ENCODE measurements at places on chromosomes 16 and 17.

- DNase-seq, result no peak
These were observed 12.4 kb downstream of the METTL9 start for GRCh38 chr16:21611556-21612384.

DNA sequence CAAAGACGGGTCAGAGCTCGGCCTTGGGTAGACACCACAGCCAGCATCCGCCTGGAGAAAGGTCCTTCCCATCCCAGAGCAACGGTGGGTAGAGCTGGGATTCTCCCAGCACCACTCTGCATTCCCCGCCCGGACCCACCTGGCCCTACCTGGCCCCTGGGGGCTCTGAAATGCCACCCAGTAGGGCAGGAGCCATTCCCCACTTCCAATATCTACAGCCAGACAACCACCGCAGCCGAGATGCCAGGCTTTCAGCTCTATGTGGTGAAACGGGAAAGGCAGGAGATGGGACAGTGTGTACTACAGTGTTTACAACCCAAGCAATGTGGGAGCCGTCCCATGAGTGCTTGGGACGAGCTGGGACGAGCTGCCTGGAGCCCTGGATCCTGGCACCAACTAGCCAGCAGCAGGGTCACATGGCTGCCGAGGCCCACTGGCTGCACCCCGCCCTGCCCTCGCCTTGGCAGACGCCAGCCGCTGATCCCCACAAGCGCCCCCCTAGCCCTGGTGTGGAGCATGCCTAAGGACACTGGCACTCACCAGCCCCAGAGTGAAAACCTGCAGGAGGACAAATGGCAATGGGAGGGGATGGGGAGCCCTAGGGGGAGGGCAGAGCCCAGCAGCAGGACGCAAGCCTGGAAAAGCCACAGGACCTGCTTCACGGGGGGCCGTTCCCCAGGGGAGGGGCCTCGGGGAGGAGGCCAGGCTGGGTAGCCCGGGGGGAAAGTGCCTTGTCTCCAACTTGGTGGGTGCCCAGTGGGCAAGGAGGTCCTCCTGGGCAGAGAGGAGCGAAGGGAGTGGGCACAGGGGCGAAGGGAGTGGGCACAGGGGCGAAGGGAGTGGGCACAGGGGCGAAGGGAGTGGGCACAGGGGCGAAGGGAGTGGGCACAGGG is 13.5 kb downstream of the TMC6 start:
- no peak for DNase-seq

DNA sequence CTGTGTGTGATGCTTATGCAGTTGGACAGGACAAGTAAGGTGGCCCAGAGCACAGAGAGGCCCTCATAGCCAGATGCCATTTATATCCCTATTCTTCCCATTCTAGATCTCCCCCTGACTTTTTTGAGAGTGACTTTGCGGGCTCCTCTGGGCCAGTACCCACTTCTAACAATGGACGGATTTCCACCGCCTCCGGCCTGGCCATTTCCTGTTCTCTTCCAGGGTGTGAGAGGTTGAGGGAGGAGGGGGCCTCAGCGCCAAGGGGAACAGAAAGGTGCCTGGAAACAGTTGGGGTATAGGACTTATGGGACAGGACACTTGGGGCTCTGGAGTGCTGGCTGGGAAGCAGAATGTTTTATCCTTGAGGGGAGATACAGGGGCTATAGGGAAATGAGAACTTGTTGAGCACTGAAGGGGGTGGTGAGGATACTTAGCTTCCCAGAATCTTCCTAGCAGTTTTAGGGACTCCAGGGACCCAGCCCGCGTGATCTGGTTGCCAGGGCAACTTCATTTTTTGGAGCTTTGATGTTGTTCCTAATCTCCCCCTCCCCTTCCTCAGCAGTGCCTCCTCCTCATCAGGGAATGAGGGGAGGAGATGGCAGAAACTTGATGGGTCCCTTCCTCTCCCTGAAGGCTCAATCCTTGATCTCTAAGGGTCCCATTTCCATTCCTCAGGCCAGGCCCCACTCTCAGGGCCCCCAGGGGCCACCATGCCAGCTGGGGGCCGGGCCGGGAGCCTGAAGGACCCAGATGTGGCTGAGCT is 3.6 kb downstream of the TAOK2 start:
- DNase-seq, result no peak

DNA sequence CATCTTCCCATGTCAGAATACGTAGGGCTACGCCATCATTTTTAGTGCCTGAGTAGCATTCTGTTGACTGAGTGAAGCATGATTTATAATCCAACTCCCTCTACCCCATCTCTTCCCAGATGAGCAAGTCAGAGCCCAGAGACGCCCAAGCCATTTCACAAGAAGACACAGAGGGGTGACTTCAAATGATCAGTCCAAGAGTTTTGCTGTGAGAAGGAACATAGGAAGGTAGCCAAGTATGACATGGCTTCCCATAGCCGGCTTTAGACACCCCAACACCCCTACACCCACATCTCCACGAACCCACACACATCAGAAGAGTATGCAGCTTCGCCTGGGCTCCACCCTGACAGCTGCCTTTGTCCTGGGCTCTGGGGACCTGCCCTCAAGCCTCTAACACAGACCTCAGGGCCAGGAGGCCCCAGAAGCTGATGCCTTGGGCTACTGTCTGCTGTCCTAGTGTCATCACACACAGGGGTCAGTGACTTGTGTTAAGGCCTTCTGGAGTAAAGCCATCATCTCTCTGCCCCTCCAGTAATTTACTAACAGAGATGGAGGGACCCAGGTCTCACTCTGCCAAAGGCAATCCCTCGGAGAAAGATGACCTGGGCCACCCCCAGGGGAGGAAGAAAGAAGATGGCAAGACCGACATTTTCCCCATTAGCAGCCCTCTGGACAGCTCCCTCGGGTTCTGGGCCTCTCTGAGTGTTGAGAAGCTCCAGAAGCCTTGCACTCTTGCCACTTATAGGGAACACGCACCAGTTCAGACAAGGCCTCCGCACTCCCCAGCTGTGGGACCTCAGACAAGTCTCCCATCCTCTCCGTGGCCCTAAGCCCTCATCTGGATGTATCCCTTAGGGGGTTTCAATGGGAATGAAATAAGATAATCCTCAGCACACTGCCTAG is 38.7 kb upstream of the MRPS23 start:
- no peak for DNase-seq

DNA sequence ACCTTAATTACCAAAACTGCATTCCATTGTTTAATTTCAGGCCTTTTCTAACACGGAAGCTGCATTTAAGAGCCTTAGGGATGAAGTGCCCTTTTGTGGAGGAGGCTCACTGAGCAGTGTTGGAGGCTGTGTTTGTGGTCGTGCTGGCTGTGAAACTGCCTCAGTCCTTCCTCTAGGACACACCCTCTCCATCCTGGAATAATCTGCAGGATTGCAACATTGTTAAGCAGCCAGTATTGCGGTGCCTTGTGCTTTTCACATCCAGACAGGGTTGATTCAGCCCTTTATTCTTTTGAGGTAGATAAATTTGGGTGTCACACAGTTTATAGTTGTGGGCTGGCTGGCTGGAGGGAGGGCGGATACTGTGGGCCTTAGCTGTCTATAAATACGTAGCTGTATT is 141.6 kb downstream of the CDRT15L2 start:
- DNase-seq, result peak; percentile 29

DNA sequence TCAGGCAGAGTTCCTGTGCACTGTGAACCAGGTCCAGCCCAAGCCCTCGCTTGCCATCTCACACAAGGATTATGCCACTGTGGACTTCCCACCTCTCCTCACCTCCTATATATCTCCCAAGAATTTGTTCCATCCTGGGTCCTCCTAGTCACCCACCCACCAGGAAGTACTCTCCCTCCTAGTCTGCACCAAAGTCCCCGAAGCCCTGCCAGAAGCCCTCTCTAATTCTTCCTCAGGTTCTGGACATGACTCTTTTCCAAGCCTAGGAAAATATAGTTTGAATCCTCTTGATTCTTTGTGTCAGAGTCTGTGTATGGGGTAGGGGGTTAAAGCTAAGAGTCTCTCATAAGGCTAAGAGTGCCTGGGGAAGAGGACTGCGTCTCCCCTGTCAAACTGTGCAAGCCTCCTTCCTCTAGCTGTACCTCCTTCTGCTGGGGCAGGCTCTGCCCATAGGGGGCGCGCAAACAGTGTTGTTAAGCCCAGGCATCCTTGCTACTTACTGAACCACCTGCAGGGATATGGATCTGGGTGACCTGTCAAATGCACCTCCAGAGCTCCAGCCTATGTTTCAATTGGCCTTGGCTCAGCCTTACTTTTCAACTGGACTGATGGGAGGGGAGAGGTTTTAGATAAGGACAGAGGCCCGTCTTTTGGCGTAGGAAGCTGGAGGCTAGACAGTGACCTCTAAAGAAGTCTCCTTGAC is 16.6 kb upstream of the DLX4 start:
- DNase-seq, result peak; percentile 63

All from muscle of leg (tissue), 16 donors.